NCI-H2227 treated with DMSO at 0.1 percent for 48 hours (cell line): ENCODE measurements at places on chromosomes 7 and 10.

DNA sequence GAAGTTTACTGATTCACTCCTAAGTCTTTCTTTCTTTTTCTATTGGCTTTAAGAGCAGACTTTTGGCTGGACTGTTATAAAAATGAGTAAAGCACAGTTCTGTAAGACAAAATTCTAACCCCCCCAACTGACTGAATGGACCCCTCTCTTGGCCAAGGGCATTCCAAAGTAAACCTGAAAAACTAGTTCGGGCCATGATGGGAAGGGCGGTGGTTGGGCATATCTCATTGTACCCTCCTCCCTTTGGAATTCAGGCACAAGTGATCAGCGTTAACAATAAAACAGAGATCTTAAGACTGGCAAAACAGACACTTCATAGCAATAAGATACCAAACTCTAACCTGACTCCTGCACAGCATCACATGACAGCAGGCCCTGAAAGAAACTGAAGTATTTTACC, 6.1 kb upstream of the KIF20B start:
- no peak for DNase-seq

- no peak for DNase-seq
These were observed 628.7 kb upstream of the AUTS2 start for GRCh38 chr7:68969571-68969970.

- no peak for DNase-seq
These were observed 4.4 kb downstream of the DDIT4 start for GRCh38 chr10:72277996-72278667.

DNA sequence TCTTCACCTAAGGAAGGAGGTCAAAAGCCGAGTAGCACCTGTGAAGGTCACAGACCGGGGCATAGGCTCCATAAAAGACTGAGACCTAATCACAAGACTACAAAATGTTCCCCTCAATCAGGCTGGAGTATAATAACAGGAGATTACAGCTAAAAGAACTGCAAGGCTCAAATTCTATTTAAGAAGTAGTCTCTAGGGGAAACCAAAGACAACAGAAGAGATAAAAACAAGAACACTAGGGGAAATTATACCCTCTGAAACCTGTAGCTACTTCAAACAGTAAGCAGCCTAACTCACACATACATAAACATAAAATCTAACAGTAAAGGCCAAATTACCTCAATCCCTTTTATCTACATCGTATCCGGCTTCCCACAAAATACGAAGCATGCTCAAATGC, 38.3 kb downstream of the LMBR1 start:
- DNase-seq = no peak

- DNase-seq = no peak
These were observed 103.8 kb upstream of the PCDH15 start for GRCh38 chr10:54904833-54905232.

DNA sequence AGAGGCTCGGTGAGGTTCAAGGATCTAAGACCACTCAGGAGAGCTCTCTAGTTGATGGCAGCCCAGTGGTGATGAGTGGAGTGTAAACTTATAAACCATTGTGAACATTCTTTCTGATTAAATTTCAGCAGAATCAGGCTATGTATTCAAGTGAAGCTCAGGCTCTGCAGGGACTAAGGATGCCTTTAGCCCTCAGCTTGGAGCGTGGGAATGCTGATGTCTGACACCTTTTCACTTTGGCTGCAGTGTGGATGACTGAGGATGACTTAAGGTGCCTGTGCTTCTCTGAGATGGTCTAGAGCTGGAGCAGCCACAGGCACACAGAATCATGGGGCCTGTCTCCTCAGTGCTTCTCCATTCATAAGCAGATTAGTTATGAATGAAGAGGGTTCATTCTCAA, 150.4 kb downstream of the SORCS3 start:
- DNase-seq = no peak

DNA sequence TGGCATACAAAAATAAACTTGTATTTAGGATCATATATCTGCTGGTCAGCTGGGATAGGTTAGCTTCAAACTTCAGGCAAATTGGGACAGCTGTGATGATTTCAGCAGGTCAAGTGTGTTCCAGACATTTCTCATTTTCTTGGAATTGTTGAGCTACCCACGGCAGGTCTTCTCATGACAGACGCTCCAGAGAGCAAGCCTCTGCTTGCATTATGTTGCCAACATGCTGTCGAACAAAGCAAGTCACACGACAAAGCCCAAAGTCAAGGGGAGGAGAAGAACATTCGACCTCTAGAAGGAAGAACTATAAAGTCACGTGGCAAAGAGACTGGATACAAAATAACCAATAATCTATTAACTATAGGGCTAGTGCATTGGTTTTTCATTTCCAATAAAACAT, 103.5 kb downstream of the RAB18 start:
- no peak for DNase-seq

DNA sequence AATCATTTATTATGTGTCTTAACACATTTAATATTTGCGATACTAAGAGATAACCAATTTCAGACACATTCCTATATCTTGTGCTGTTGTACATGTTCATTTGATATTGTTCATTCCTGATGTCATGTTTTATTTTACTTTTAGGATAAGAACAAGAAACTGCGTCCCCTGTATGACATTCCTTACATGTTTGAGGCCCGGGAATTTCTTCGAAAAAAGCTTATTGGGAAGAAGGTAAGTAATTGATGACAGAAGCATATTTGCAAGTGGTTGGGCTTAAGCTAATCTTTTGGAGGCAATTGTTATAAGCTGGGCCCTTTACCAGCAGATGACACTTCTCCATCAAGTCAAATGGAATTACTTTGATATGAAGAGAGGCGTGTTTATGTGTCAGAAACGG, 155.3 kb downstream of the SND1 start:
- no peak for DNase-seq

- no peak for DNase-seq
These were observed 1.8 kb downstream of the GDI2 start for GRCh38 chr10:5811387-5811821.

DNA sequence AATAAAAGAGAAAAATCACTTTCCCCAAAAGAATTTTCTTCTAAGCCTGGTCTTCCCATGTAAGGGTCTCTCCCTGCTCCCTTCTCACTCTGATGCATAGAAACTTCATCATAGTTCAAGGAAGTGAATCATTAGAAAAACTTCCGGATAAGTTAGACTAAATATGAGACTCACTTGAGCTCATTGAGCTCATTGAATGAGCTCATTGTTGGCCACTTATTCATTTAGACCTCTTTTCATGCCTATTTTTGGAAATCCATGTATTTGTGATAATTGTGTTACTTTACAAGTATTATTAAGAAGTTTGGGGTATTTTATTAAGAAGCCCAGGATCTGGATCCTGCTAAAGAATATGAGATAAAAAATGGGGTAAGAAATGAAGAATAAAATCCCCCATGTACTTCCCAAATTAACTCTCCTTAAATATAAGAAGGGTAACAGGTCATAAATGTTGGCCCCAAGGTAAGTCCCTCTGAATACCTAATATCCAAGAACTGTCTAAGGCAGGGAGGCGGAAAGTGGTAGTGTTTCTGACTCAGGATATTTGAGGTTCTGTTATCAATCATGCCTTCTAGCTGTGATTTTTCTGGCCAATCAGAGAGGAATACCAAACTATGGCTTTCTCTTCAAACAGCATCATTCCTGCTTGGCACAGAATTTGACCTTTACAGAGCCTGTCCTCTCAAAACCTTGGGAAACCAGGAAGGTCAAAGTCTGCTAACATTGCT, 236.5 kb upstream of the PTN start:
- DNase-seq = no peak

- no peak for DNase-seq
These were observed 53.2 kb upstream of the MACC1 start for GRCh38 chr7:20270371-20270770.

- no peak for DNase-seq
These were observed 57.8 kb upstream of the PDCD4 start for GRCh38 chr10:110813743-110814472.

DNA sequence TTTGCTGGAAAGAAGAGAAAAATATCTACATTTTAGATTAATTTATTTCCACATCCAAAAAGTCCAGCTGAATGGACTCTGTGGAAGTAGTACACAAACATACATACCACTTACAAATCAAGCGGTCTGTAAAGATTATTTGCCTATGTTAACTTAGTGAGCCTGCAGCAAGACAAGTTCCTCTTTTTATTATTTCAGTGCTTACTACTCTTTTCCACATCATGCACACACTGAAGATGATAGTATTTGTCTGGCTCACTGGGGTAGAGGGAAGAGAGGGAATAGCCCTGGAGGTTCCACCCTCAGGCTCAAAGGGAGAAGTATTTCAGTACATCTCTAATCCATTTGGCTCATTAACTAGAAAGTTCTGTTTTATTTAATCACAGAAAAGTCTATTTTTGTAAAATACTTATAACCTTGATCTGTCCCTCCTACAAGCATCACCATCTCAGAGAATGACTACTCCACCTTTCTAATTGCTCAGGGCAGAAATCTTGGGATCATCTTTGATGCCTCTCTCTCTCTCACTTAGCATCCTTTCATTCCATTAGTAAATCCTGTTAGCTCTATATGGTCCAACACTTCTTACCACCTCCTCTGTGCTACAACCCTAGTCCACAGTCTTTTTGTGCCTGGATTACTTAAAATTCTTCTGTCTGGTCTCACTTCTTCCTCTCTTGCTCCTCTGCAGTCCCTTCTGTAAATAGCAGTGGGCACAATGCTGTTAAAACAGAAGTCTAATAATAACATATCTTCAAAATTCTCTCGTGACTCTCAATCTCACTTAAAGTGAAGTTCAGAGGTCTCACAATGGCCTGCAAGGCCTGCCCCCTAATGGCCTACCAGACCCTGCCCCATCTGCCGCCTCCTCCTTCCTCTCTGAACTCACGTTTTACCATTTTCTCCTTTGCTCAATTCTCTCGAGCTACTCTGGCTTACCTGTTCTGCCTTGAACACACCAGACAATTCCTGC, 64.3 kb upstream of the CCDC6 start:
- DNase-seq = no peak

- no peak for DNase-seq
These were observed 51.8 kb downstream of the NPSR1 start for GRCh38 chr7:34709771-34710170.

GRCh38 chr10:49619613-49620012, 5.8 kb downstream of the CHAT start:
- no peak for DNase-seq

GRCh38 chr7:7519056-7519455, 16.6 kb downstream of the COL28A1 start:
- DNase-seq = no peak

DNA sequence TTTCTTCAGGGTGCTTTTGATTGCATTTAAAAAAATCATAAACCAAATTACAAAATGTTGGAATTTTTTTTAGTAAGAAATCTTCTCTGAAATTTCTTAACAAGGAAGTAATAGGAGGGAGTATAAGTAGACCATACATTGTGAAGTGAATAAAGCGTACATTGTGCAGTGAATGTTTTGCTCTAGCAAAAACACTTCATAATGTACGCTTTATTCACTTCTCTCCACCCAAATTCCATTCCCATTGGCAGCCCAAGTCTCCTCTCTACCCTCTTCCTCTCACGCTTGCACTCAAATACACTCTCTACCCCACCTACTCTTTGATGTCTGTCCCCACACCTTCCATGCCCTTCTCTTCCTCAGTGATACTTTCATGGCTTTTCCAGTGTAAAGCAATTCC, 241.0 kb downstream of the PPP1R3A start:
- no peak for DNase-seq

GRCh38 chr10:113133497-113134115, 183.6 kb downstream of the TCF7L2 start:
- no peak for DNase-seq

GRCh38 chr7:127897704-127898454, 133.4 kb downstream of the LRRC4 start:
- DNase-seq = no peak

- no peak for DNase-seq
These were observed 213.2 kb upstream of the MGMT start for GRCh38 chr10:129253865-129254179.

GRCh38 chr7:54888067-54888733, 129.2 kb upstream of the SEC61G start:
- DNase-seq = peak; percentile 0

- no peak for DNase-seq
These were observed 43.1 kb downstream of the KLF6 start for GRCh38 chr10:3741688-3742461.

- no peak for DNase-seq
These were observed 201.5 kb downstream of the DNAJB6 start for GRCh38 chr7:157538321-157538720.

DNA sequence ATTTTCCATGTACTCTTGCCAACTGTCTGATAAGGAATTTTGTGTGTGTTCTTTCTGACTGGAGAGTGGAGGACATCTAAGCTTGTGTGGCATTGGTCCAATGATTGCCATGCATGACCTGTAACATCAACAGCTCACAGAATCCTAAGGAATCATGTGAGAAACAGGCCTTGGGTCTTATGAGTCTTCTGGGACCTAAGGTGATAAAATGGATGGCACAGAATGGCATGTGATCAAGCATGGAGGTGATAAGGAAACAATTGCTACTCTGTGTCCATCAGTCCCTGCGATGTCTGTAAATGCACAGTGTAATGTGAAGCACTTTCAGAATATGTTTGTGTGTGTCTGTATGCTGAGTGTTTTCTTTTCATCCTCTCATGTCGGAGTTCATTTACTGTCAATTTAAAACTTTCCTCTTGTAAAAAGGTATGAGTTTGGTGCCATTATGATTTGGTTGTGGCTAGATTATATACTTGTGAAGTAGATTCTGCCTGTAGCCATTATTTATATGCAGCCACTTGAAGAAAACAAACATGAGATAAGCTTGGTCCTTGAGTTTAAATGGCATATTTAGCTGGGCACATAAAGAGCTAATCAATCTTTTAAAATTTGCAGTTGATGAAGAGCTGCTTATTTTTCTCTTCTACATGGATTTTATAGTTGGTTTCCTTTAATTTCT, 127.5 kb downstream of the VPS50 start:
- peak; percentile 17 for DNase-seq

- no peak for DNase-seq
These were observed 780.1 kb downstream of the PHTF2 start for GRCh38 chr7:78578686-78579085.

GRCh38 chr7:140625908-140626868, 14.4 kb downstream of the DENND2A start:
- peak; percentile 93 for DNase-seq

DNA sequence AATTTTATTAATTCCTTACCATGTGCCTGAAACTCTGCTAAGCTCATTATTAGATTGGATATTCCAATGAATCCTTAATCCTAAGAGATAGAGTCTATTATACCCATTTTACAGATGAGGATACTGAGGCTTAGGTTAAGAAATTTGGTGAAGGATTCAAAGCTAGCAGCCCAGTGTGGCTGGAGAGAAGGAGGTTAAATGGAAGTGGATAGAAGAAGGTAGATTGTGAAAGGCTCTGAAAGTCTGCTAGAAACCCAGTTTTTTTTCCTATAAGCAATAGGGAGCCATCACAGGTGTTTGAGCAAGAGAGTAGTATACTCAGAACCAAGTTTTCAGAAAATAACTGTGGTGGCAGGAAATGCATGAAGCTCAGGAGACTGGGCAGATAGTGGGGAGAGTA, 265.8 kb upstream of the NEBL start:
- no peak for DNase-seq

DNA sequence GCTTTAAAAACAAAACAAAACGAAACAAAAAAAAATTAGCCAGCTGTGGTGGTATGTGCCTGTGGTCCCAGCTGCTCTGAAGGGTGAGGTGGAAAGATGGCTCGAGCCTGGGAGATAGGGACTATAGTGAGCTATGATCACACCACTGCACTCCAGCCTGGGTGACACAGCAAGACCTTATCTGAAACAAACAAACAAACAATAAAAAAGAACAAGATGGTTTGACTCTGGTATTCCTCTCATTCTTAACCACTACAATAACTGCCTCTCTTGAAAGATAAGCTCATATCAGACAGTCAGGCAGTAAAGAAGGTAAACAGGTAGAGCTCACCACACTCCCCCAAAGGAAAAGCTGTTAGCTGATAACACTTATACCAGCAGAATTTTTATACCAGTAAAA, 14.1 kb upstream of the DUSP5 start:
- no peak for DNase-seq
